ENCODE measurements at places on chromosomes 13 and 19.

DNA sequence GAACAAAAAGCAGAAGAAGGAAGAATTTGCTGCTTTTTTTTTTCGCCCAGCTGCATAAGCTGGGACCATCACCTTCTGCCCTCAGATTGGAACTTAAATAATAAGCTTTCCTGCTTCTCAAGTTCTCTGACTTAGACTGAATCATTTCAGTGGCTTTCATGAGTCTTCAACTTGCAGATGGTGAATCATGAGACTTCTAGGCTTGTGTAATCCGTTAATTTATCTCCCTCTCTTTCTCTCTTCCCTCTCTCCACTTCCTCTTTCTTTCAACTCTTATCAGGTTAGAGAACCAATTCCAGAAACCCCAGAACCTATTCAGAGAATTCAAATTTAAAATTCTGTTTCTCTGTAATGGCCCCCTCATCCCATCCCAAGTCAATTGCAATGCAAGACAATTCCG is 1153.7 kb downstream of the PCDH9 start:
- DNase-seq, result no peak

DNA sequence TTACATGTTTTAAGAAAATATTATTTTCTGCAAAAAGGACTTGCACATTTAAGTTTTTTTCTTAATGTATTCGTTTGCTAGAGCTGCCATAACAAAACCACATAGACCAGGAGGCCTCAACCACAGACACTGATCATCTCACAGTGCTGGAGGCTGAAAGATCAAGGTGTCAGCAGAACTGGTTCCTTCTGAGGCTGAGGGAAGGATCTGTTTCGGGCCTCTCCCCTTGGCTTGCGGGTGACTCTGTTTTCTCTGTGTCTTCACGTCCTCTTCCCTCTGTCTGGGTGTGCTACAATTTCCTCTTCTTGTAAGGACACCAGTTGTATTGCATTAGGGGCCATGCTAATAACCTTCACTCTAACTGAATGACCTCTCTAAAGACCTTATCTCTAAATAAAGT is 364.2 kb downstream of the IRS2 start:
- no peak for DNase-seq

DNA sequence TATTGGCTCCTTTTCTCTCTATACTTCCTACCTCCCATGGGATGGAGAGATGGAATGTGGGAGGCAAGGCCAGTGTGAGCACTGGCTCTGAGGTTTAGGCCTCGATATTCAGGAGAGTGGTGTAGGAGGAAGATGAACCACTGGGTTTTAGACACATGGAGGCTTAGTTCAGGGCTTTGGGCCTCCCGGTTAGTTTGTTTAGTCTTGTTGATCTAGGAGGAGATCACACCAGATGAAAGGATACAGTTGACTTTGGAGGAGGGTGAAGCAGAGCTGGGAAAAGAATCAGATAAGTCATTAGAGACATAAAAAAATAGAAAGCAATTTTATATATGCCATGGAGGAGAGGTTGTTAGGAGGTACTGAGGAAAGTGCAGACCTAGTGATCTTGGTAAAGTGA is 30.9 kb downstream of the RNASEH2B start:
- no peak for DNase-seq

GRCh38 chr19:17966550-17967256 is at the start of gene KCNN1:
TSS of gene KCNN1 (plus strand) at chr19:17967107. CDS start at chr19:17973889, 6,782 bp downstream.
- DNase-seq, result no peak

DNA sequence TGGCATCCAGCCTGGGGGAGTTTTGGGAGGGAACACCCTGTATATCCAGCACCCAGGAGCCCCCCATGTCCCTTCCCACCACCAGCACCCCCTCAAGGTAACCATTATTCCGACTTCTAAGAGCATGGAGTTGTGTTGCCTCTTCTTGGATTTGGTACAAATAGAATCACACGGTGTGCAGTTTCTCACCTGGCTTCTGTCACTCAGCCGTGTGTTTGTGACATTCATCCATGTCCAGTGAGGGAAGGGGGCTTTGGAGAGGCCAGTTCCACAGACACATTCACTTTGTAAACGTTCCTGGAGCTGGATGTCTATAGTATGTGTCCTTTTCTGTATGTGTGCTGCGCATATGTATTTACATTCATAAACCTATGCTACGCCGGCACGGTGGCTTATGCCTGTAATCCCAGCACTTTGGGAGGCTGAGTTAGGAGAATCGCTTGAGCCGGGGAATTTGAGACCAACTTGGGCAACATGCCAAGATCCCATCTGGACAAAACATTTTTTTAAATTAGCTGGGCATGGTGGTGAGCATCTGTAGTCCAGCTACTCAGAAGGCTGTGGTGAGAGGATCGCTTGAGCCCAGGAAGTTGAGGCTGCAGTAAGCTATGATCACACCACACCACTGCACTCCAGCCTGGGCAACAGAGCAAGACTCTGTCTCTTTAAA is 36.6 kb downstream of the MYH14 start:
- no peak for DNase-seq

- DNase-seq, result no peak
Observed at GRCh38 chr19:38786572-38787265, 2.3 kb upstream of the LGALS7B start.

DNA sequence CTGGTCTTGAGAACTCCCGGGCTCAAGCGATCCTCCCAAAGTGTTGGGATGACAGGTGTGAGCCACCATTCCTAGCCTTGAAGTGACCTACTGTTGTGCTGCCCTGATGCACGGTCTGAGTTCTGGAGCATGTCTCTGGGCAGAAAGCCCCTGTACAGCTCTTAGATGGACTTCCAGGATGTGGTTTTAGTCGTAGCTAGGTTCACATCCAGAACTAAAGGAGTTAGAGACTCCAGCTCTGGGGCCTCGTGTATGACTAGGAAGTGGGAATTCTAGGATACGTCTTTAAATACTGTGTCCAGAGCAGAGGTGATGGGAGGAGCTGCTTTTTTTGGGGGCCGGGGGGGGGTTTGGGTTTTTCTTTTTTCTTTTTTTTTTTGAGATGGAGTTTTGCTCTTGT is 12.2 kb downstream of the UPF1 start:
- DNase-seq, result no peak

DNA sequence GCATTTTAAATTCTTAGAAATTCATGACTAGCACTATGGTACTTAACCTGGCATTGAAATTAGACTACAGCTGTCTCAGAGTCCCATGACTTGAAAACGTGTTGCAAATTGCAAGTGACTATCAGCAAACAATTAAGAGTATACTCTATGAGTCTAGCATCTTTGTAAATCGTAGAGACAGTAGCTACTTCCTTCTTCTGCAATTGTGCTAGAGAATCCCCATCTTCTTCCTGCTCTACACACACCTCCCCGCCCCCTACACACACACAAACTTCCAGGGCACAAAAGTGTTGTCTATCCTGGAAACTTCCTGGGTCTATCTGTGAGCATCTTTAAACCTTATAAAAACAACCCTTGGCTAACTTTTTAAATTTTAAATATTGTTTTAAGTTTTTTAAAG is 35.2 kb upstream of the MIR17HG start:
- no peak for DNase-seq

DNA sequence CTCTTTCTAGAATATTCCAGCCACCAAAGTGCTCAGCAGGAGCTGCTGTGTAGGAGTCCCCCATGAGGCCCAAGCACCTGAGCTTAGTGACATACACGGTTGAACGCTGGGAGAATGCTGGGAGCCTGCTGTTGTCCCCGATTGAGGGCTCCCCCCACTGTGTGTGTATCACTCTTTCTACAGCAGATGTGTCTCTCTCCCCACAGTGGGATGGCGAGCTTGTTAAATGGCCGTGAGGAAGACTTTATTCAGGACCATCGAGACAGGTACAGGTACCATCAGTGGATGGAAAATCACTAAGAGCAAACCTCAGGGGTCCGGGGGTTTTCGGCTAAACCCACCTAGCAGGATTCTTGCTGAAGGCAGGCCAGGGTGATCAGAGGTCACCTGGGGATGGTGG is 22.7 kb downstream of the EPN1 start:
- DNase-seq, result no peak

DNA sequence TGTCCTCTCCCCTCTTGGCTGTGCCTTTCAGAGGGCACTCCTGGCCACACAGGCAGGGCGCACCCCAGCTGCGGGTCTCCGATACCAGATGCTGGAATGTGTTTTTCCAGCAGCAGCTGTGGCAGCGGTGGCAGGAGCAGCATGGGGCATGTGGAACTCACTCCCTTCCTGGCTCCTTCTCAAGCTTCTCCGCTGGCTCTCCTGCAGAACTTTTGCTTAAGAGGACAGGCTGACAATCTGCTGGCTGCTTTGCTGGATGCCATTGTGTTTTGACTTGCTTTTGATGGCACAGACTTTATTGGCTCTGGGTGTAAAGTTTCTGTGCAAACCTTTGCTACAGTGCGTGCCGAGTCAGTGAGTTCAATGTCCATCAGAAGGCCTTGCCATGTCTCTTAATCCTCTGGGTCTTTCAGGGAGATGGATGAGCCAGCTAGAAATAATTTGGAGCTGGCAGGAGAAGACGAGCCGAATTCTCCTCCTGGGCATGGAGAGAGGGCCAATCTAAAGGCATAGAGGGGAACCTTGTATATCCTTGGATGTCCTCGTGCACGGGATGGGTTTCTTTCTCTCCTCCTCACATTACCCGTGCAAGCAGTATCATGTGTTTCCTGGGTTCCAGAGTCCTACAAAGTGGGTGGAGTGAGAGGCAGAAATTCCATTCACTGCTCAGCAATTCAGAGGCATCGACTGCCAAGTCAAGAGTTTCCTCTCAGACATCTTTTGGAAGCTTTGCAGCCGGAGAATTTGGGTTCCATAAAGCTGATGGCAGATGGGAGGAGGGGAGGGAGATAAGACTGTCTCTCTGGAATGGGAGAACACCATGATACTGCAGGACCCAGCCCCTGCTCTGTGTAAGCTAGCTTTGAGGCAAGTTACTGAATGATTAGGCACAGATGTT is 231.2 kb downstream of the FGF9 start:
- DNase-seq, result no peak

DNA sequence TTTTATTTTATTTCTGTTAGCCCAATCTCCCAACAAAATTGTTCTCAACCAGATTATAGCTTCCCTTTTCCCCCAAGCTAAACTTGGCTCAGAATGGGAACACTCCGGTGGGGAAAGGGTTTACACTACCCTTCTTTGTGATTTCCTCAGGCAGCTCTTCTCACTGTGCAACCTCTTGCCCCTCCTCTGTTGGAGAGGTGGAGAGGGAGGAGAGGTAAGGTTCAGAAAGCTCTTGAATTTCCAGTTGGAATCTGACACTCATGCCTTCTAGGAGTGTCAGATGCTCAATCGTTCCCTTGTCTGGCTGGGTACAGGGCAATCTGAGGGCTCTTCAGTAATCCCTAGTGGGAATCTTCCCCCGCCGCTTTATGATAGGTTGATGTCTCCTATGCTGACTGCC is 486.1 kb upstream of the KLF12 start:
- DNase-seq, result no peak
